Stimulated activated CD4-positive, alpha-beta T cell treated with anti-CD3 and anti-CD28 coated beads, Interleukin-1b, Interleukin-23, amount 100 ng/mL, for 4 hours (primary cell): ENCODE measurements at places on chromosomes 4 and X.

- no peak for DNase-seq
These were observed 163.5 kb upstream of the TLL1 start for GRCh38 chr4:165709516-165709915.

DNA sequence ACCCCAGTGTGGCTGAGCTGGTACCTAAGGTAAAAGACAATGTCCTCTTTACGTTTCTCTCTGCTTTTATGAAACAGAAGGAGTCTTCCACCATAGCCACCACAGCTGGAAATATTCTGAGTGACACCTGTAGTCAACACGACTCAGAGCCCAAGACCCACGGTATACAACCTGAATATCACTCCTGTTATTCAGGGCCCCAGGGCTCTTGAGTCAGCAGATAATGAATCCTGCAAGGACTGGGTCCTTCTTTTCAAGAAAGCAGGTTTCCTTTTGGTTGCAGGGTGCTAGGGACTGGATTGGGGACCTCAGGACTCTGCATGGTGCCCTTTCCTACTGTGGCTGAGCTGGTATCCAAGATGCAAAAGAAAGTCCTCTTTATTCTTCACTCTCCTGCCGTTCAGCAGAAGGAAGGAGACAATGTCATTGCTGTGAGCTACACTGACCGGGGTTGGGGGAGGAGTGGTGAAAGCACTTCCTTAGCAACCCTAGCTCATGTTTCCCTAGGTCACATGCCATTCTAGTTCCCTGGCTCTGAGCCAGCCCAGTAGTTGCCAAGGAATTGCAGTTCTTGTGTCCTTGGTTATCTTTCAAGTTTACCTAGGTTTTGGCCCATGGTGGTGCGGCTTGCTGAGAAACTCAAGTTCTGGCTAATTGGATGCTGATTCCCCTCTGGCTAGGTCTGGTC is 23.7 kb upstream of the UNC5C start:
- no peak for DNase-seq

GRCh38 chr4:38073596-38074234 is 113.5 kb downstream of the PTTG2 start:
- DNase-seq, result no peak

DNA sequence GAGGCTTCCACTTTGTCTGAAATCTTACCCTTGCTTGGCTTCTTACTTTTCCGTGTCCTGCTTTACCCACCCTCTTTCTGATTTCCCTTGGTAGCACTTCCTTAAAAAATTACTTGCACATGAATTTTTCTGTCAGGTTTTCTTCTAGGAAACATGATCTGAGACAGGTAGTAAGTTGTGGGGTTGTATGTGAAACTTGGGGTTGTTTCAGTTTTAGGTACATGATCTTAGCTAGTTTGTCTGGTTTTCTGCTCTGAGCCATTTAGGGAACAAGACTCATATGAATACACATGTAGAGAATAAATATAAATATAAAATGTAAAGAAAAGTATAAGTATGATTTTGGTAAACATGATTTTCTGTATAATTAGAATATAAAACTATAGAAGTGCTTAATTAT is 17.4 kb upstream of the ARMCX2 start:
- no peak for DNase-seq

GRCh38 chr4:121273191-121273590 is 107.6 kb downstream of the QRFPR start:
- DNase-seq, result no peak

DNA sequence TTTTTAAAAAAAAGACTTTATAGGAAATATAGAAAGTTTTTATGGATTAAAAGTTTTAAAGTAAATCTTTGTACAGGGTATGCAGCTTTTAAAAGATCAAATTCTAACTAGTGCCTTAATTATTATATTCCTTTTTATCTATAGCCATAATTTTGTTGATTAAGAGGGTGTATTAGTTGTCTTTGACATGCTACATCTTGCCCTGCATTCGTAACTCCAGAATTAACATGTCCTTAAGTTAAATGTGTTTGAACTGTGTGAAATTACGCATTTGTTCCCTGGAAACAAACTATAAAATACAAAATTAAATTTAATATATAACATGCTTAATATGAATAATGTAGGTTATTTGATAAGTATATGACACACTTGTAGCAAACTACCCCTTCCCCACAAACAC is 66.3 kb downstream of the PTPN13 start:
- DNase-seq, result no peak
